ENCODE measurements at places on chromosomes 11 and 22. TPM values are rescaled to one million over a fixed set of nuclear protein-coding genes. Genes with fewer than 3 reads are reported as not detected.

The VSIG2 gene
- 1.2 TPM for total RNA-seq

DNA sequence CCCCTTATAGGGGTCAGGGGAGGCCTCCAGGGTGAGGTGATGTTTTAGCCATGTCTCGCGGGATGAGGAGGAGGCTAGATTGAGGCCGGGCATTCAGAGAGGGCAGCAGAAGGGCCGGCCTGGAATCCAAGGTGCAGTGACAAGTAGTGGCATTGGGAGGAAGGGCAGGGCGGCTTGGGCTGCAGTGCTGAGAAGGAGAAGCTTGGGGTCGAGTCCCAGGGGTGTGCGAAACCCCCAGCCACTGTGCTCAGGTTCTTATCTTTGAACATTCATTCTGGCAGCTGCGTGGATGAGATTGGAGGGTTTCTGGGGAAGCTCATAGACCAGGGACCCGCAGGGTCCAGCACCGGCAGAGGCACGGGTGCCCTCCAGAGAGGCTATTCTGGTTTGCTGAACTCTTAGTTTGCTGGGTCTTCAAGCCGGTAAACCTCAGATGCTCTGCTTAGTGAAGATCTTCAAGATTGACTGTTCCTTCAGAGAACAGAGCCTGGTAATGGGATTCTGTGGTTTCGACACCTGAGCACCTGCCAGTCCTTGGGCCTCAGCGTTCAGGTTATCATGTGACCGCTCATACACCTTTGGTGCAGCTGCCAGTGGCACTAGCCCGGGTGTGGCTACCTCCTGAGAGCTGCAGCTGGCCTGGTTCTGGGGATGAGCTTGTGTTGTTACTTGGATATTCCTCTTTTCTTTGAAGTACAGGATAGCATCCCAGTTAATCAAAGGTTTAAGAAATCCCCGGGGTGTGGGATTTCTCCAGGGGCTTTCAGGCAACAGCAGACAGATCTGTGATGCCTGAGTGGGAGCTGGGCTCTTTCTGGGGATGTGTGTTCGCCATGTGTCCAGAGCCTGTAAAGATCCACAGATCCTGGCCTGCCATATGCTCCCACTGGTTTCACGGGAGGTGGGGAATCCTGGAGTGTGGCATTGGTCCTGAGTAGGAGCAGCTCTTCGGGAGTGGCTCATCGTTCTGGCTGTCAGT, 152.8 kb downstream of the TBC1D22A start:
- no peaks in the 10 kb centered on the region for H3K27me3 ChIP-seq
- no peak for DNase-seq
- H3K4me1 ChIP-seq, result no peaks in the 10 kb centered on the region
- H3K36me3 ChIP-seq, result no peaks in the 10 kb centered on the region
- H3K27ac ChIP-seq, result no peak overlapping the region

The OR51B4 gene
- not detected for total RNA-seq

DNA sequence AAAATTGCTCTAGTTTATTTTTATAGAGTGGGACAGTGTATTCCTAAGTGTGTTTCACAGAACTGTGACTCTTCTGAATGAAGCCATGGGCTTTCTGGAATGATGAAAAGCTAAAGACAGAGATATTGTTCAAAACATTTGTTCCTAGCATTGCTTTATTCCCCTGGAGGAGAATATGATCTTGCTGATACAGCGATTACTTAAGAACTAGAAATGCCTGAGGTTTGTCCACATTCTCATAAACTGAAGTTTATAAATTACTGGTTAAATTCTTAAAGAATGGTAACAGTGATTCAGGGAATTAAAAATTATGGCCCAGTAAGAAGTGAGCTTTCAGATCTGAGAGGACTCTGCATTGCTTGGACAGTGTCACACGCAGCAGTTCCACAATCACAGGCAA, 690.3 kb downstream of the FAM181B start:
- H3K27me3 ChIP-seq, result no peaks in the 10 kb centered on the region
- H3K4me1 ChIP-seq, result no peaks in the 10 kb centered on the region
- DNase-seq, result no peak
- H3K4me3 ChIP-seq, result no peak overlapping the region
- no peak overlapping the region for H3K27ac ChIP-seq

DNA sequence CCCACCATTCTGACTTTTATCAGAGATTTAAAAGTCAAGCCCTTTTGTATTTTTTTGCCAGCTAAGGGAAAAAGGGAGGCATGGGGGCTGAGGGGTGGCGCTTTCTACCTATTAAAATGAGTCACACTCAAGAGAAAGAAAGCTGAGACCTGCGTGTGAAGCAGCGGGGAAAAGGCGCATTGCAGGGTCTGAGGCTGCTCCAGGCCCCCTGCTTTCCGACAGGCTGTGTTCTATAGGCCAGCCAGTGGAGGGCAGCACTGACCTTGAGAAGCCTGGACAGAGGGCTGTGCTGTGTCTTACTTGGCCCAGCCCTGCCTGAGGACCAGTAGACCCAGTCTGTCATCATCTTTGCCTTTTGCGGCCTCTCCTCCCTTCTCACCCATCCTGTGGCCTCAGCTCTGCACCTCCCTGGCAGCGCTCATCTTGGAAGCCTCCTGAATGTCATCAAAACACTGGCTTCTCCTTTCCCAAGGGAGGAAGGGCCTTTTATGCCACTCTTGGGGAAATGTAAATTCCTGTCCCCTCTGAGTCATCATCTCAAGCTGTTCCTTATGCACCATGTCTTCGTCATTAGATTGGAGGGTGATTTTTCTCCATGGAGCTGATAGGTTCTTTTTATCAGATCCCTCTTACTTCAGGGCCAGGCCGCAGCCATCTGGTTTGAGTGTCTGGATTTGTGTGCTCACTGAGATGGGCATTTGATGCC, 12.6 kb upstream of the MAPK8IP1 start:
- no peak overlapping the region for H3K4me3 ChIP-seq
- H3K4me1 ChIP-seq, result no peaks in the 10 kb centered on the region
- H3K27ac ChIP-seq, result no peak overlapping the region
- peaks cover 11% of the 10 kb centered on the region for H3K36me3 ChIP-seq
- H3K27me3 ChIP-seq, result no peaks in the 10 kb centered on the region

- no peak overlapping the region for H3K27ac ChIP-seq
- H3K4me3 ChIP-seq, result no peak overlapping the region
- DNase-seq, result no peak
- no peaks in the 10 kb centered on the region for H3K27me3 ChIP-seq
These were observed 50.7 kb downstream of the IGLL1 start for GRCh38 chr22:23529166-23530103.

DNA sequence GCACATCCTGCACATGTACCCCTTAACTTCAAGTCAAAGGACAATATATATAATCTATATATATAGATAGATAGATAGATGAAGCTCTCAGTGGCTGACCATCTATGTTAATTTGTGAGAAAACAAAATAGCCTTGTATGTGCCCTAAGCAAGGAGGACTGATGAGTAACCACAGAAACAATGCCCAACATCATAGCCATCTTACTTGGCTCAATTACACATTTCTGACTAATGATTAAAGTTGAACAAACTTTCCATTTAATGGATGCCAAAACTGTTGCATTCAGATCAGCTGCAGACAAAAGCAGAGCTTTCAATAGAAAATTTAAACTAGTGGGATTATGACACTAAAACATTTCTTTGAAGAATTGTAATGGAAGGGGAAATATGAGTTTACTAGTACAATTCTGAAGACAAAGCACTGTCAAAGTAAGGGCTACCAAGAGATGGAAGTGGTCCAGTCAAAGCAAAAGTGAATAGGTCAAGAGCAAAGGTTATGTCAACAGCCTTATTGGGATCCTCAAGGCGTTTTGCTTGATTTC, 1188.2 kb upstream of the RAG2 start:
- no peaks in the 10 kb centered on the region for H3K36me3 ChIP-seq
- DNase-seq, result no peak
- no peak overlapping the region for H3K4me3 ChIP-seq
- H3K27ac ChIP-seq, result no peak overlapping the region

DNA sequence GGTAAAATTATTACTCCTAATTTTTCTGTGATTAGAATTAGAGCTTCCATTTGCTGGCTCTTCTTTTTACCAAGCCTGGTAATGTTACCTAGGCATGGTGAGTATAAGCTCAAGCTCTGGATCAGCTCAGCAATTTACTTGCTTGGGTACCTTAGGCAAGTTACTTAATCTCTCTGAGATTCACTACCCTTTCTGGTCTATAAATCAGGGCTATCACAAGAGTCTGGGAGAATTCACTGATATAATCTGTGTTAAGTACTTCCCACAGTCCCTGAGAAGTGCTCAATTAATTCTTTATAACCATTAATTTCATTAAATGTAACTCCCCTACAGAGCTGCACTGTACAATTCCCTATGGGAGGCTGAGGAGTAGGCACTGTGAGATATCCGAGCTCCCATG, 44.2 kb downstream of the TMEM123 start:
- no peaks in the 10 kb centered on the region for H3K27me3 ChIP-seq
- H3K27ac ChIP-seq, result no peak overlapping the region
- H3K36me3 ChIP-seq, result peaks cover 3% of the 10 kb centered on the region
- H3K4me1 ChIP-seq, result peaks cover 19% of the 10 kb centered on the region

The PHLDA2 gene
- 2.1 TPM for total RNA-seq

Data from heart right ventricle (tissue), 16 donors.